HS-5 (cell line): ENCODE measurements at places on chromosomes 2 and 18.

DNA sequence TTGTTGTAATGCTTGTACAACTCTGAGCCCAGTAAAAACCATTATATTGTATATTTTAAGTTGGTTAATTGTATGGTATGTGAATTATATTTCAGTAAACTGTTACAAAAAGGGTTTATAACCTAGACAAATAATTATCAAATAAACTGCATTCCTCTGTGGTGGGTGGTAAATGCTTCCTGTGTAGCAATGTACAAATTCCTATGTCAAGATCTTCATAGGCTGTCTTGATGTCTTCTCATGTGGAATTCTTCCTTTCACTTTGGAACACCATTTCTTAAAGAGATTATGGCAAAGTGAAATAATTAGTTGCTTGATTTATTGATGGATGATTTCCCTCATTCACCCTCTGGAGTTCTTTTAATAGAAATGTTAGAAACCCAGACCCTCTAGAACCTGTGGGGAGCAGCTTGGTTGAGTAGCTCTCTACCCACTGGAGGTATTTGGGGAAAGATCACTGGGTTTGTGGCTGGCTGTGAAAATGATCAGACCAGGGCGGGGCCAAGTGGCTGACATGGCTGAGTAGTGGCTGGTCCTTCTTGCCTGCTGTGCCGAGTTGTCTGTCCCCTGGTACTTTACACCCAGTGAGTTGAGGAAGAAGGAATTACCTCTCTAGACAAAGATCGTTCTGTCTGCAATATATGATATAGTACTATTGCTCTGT is 22.4 kb upstream of the MGAT5 start:
- DNase-seq: no peak

GRCh38 chr2:222194669-222195068 is 104.1 kb downstream of the PAX3 start:
- DNase-seq: no peak

GRCh38 chr2:29014331-29014730 is 33.2 kb downstream of the TOGARAM2 start:
- DNase-seq: no peak

DNA sequence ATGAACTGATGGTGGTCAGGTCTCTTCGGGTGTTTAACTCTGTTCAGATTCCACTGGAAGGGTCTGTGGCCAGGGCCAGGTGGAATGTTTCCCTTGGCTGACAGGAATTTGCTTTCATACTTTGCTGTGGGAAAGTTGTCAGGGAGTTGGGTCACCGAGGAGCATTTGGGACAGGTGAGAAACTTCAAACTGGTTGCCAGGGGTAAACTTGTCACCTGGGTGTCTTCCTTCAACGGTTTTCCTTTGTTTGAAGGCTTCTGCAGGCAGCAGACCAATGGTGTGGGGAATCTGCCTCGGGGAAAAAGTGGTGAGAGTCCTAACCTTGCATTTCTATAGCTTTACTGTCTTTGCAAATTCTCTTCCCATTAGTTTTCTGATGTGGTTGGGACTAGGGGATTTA is 92.2 kb downstream of the TGFA start:
- DNase-seq: no peak

DNA sequence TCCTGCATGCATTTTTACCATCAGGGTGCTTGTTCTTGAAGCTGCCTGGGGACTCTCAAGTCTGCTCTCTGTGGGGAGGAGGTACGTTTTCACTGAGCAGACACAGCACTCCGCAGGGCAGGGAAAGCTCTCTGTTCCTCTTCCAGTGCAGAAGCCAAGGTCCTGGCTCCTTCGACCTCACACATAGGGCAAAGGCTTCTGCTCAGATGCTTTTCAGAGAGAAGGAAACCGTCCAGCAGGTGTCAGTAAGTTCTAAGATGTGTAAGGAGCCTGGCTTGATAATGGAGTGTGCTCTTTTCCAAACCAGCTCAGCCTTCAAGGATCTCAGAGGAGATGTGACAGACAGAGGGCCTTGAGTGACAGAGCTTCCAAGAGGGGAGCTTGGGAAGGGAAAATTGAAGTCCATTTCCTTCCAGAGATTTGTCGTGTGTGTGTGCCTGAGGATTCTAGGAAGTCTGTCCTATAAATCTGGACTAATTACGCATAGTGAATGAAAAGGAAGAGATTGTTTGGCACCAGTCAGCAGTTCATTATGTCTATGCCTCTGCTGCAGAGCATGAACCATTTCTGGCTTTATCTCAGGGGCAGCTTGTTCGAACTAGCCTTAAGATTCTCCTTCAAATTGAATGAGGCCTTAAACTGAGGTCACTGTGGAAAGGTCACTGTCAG is 67.3 kb upstream of the UPP2 start:
- DNase-seq: no peak

DNA sequence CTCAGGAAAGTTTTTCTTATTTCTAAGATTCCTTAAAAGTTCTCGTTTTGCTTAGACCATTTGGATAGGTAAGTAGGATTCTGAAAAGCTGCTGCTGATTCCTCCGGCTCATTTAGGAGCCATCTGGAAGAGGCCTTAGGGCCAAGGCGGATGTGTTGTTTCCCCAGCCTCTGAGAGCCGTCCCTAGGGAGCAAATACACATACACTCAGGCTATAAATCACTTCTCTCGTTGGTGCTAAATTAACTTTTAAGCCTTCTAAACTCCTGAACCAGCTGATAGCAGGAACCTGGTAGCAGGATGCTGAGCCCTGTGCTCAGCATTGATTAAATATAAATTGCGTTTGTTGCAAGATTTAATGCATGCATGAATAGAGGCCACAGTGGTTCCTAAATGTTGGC is 109.8 kb downstream of the ADCYAP1 start:
- no peak for DNase-seq

GRCh38 chr2:221156062-221156734 is 415.9 kb downstream of the EPHA4 start:
- DNase-seq: no peak

DNA sequence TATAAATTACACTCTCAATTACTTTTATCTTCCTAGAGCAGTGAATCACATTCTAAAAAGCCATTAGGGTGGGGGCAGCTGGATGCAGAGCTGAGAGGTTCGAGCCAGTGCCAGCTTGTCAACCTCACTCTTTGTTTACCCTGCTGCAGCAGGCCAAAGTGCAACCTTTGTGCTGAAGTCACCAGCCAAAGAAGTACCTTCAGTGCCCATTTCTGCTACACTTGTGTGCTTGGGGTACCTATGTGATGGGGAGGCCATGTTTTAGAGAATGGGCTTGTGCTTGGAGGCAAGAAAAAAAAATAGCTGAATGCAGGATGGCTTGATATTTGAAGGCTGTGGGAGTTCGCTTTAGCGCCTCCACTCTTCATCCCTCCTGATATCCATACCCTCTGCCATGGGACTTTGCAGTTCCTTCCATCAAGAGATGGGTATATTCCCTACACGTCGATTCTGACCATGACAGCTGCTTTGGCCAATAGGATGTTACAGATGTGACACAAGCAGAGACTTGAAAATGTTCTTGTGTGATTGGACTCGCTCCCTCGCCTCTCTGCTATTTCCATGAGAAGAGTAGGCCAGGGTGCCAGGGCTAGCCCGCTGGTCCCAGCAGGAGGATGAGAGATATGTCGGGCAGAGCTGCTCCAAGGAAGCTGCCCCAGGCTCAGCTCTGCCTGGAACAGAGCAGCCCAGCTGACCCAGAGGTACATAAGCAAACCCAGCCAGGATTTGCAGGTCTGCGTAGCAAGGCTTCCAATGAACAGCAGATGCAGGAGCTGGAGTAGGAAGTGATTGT is 12.7 kb upstream of the FZD5 start:
- no peak for DNase-seq

DNA sequence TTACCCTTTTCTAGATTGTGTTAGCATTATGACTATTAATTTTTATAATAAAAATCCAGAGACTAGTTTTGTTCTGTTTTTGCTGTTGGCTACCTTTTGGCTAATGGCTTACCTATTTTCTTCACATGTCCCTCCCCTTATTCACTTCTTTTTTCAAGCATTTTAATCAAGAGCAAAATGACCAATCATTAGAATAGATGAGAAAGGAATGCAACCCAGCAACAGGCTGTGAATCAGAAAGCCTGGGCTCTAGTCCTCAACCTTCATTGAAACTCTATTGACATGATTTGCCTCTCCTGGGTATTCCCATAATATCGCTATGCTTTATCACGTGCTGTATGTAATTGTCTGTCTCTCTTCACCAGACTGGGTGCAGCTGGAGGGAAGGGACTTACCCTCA is 370.1 kb downstream of the IRS1 start:
- DNase-seq: no peak

DNA sequence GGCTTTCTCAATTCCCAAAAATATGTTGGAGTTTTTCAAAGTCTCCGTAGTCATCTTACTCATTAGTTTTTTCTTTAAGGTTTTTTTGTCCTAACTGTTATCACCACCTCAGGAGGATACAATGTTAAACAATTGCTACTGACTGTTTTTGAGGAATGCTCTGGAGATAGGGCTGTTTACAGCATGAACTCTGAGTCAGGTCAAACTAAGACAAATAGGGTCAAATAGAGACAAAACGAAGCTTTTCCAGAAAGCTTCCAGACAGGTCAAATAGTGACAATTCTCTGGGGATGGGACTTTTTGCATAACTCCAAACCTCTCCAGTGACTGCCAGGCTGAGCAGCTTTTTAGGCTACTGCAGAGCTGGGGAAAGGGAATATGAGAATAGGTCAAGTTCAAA is 15.2 kb upstream of the DIPK1C start:
- DNase-seq: no peak

GRCh38 chr18:31171144-31171839 is 8.6 kb upstream of the DSC1 start:
- no peak for DNase-seq

- DNase-seq: no peak
These were observed 490.4 kb upstream of the FANCL start for GRCh38 chr2:58731488-58731869.
